ENCODE measurements at places on chromosomes 11 and 22. TPM values are rescaled to one million over a fixed set of nuclear protein-coding genes. Genes with fewer than 3 reads are reported as not detected.

OSBP2 gene
- total RNA-seq, result 16.9 TPM

DNA sequence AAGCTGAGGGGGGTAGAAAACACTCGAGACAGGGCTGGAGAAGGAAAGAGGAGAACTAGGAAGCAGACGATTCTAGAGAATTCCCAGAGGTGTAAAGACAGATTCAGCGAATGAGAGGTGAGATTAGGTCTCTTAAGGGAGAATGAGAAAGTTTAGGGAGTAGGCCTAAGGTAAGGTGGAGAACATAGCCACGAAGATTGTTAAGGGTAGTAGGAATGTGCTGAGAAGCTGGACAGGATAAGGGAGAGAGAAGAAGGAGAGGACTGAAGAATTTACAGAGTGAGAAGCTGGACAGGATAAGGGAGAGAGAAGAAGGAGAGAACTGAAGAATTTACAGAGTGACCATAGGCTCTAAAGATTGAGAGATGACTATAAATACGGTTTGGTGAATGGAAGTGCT is 908 bp downstream of the PPME1 start:
- no peak for DNase-seq

PRDM10 gene
- 1.9 TPM for total RNA-seq

MIAT gene
- 3.6 TPM for total RNA-seq

- no peak for DNase-seq
Observed at GRCh38 chr11:65964906-65965305, 3.4 kb downstream of the SART1 start.

DNA sequence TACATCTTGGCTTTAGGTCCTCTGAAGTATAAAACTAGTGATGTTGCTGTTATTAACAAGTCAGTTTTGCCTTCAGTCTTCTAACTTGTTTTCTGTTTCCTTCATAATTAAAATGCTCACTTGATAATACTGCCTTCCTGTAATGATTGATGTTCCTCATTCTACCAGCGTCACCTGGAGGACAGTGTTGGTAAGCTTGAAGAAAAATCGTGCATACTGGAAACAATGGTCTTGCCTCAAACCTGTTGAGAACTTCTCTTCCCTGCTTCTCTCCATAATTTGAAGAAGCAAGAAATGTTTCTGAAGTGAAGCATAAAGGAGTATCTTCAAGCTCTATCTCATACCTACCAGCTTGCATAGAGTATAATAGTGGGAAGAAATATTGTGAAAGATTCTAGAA is 3.0 kb downstream of the YWHAH start:
- no peak for DNase-seq

GRCh38 chr11:30552839-30553238 is 33.3 kb downstream of the MPPED2 start:
- no peak for DNase-seq

DNA sequence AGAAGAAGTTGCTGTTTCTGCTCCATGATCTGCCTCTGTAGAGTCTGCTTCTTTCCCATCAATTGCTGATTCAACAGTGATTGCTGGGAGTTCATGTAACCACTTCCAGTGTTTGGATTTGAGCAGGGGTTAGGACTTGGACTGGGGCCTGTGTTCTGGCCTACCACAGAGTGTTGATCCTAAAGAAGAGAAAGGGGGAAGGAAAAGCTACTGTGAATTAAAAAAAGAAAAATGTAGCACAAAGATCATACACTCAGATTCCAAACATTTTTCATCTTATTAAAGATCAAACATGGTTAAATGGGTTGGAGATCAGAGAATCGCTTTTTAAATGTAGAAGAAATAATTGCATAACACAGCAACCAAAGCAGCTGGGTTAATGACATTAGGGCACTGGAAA is 67.6 kb upstream of the MTMR2 start:
- peak; percentile 35 for DNase-seq

GRCh38 chr11:47306484-47306844 is 36.5 kb downstream of the MADD start:
- no peak for DNase-seq

DNA sequence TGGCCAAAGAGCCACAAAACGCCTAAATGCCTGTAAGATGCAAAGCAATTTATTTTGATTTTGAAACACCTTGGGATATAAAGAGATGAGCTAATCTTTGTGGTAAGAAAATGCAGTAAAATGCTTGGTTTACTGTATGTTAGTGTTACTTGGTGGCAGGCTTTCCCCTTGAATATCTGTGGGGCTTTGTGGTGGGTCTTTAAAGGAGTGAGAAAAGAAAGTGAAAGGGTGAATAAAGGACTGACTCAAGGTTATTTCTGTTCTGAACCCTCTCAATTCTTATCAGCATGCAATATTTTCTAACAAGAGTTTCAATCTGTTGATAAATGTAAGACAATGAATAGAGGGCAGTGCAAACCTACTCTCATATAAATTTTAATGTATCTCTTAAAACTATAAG is 1555.9 kb upstream of the RAG2 start:
- no peak for DNase-seq

DNA sequence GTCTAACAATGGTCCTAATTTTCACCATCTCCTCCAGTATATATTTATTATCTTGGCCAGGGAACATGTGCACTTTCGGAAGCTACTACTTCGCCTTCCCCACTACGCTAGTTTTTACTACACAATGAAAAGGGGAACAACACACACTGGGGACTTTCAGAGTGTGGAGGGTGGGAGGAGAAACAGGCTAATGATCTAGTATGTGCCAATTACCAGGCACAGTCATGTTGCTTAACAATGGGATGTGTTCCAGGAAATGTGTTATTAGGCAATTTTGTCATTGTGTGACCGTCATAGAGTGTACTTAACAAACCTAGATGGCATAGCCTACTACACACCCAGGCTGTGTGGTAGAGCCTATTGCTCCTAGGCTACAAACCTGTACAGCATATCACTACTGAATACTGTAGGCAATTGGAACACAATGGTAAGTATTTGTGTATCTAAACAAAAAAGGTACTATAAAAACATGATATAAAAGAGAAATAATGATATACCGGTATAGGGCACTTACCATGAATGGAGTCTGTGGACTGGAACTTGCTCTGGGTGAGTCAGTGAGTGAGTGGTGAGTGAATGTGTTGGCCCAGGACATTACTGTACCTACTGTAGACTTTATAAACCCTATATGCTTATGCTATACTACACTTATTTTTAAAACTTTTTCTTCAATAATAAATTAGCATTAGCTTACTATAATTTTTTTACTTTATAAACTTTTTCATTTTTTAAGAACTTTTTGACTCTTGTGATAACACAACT is 20.1 kb upstream of the CUL5 start:
- DNase-seq, result no peak

NAGA gene
- total RNA-seq, result 34.9 TPM

Data from umbilical cord (tissue), 2 donors.